ENCODE measurements at places on chromosomes 2 and 18.

GRCh38 chr2:141557329-141558095, 573.3 kb downstream of the LRP1B start:
- DNase-seq: peak; percentile 72

- no peak for DNase-seq
Measured at GRCh38 chr2:109677835-109678580, 63.8 kb downstream of the SOWAHC start.

GRCh38 chr2:24123922-24124580, 782 bp downstream of the FAM228B start:
- DNase-seq: no peak

DNA sequence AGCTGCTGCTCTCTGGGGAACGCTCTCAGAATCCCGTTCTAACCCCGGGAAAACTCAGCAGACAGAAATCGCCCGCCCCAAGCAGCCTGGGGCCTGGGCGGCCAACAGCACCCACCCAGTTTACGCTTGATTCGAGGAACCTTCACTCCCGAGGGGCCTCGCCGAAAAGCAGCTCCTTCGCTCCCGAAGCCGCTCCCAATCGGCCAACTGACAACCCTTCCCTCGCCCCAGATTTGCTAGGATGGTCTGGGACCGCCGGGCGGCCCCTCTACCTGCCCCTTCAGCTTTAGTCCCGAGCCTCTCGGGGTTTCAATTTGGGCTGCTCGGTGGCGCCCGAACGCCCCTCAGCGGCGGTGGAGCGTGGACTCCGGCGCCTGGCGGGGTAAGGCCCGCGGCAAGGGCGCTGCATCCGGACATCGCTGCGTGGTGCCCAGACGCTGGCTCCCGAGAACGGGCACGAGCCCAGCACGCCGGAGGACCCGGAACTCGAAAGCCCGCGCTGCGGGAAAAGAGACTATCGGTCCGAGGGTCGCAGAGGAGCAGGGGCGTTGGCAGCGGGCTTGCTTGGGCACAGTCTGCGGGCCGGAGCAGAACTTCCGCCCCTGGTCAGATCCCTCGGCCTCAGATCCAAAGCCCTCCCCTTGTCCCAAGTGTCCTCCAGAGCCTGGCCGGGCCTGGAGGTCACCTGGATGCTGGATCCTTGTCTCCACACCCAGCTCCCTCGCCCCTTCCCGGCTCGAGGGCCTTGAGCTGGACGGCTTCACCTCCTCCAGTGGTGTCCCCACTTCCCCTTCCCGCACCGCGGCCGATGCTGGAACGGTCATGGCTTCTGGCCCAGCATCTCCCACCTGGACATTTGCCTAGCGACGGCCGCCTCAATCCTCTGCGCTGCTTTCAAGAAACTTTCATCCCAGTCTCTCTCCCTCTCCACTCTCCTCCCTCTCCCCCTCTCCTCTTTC, 3.0 kb upstream of the OTX1 start:
- DNase-seq: no peak

GRCh38 chr2:46225150-46225625, 72.0 kb upstream of the EPAS1 start:
- no peak for DNase-seq

GRCh38 chr2:235957251-235957650, 210.9 kb downstream of the GBX2 start:
- no peak for DNase-seq

- no peak for DNase-seq
Measured at GRCh38 chr2:127712999-127713398, 11.7 kb downstream of the SFT2D3 start.

GRCh38 chr2:128234613-128235012, 84.1 kb downstream of the HS6ST1 start:
- DNase-seq: no peak

GRCh38 chr2:42047488-42048298, at the start of gene PKDCC:
Gene PKDCC (plus strand): TSS chr2:42048021. CDS start chr2:42048200, 179 bp downstream.
- DNase-seq: peak; percentile 45

DNA sequence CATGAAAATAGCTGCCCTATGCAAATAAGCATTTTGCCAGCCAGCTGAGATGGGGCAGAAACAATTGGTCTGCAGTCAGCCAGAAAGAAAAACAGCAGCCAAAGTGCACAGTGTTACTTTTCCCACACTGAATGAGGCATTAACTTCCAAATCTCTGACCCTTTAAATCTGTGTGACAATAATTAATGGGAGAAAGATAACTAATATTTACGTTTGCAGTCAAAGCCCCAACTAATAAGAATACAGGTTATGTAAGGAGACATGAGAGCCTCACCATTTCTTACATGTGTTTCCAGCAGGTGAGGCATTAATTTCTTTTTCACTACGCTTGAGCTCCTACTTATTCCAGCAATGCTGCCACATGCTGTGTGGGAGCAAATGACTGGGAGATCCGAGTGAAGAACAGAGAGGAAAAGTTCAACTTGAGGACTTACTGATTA, 339.0 kb downstream of the SATB2 start:
- DNase-seq: no peak

GRCh38 chr2:232088771-232089170, 127.3 kb downstream of the DIS3L2 start:
- DNase-seq: no peak

DNA sequence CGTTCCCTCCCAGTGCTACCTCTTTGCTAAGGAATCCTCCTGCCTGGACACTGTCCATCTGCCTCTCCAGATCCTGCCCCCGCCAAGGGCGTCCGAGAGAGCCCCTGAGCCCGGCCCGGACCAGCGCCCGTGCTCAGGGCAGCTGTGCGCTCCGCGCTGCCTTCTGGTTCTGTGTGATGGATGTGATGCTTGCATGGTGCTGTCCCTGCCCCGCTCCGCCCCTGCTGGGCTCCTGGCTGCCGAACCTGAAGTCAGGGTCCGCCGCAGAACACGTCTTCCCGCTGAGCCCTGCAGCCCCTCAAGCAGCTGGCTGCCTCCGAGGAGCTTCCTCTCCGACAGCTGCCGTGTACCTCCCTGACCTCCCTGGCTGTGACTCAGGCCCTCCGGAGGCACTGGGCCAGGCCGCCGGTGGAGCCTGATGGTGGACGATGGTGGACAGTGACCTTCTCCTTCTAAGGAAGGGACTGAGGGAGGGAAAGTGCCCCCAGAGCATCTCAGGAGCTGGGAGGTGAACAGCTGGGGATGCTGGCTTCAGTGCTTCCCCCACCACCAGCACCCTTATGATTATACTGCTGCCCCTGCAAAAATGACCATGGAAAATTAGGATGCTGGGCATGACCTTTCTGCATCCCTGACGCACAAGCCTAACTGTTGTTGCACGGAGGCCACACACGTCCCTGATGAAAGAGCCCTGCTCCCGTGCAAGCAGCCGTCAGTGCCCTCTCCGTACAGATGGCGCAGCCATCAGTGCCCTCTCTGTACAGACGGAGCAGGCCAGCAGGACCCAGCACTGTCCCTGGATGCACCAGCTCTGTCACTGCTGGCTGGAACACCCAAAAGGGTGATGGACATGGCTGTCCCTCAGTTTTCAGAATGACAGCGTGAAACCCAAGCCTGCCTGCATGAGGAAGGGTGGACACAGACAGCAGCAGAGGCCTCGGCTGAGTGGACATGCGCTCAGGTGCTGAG, 99.3 kb downstream of the TPO start:
- DNase-seq: no peak

DNA sequence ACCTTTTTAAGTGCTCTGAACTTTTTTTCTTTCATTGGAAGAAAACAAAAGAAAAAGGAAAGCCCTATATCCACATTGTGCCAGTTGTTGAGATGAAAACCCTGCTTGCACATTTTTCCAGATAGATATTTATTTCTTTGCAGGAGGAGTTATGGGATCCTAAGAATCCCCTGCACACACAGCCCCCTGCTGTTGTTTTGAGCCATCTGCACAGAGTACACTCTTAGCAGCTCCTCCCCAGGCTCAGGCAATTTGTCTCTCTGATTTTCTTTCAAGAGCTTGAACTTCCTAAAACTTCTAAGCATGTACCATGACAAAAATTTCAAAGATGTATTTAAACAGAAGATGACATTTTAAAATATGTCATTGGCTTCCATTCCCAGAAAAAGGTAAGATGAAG, 436.9 kb downstream of the METTL4 start:
- no peak for DNase-seq
